Activated CD4-positive, alpha-beta T cell treated with anti-CD3 and anti-CD28 coated beads for 1 hour (primary cell): ENCODE measurements at places on chromosomes 2 and 18.

- DNase-seq: no peak
Observed at GRCh38 chr2:144102386-144102785, 417.5 kb downstream of the ZEB2 start.

DNA sequence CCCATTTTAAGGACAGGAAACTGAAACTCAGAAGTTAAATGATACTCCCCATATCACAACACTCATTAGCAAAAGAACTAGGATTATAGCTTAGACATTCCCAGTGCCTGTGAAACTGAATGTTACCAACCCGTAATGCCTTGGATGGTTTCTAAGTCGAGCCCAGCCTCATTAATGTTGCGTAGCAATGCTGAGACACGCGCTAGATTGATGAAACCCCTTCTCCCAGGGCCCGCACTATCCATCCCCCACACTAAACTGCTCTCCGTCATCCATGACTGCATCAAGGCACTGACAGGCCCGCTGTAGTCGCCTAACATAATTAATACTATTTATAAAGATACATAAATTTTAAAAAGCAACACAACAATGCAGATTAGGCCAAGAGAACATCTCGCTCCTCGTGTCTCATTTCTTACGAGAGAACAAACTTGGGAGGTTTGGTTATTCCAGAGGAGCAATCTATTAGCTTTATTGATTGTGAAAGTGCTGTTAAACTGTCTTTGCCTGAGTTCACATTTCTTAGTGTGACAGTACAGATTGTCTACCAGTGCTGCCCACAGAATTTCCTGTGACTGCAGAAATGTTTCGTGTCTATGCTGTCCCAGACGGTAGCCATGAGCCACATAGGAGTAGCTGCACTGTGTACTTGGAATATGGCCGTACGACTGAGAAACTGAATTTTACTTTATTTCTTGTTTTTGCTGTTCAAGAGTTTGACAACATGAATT, 312.2 kb upstream of the RAB12 start:
- DNase-seq: no peak

GRCh38 chr2:241461693-241462677, 46.4 kb downstream of the STK25 start:
- DNase-seq: no peak

GRCh38 chr2:45992021-45992740, 305.0 kb upstream of the EPAS1 start:
- DNase-seq: no peak

GRCh38 chr18:70454704-70455322, 166.0 kb downstream of the SOCS6 start:
- DNase-seq: no peak

GRCh38 chr2:175309799-175310198, 128.3 kb upstream of the ATP5MC3 start:
- DNase-seq: no peak

DNA sequence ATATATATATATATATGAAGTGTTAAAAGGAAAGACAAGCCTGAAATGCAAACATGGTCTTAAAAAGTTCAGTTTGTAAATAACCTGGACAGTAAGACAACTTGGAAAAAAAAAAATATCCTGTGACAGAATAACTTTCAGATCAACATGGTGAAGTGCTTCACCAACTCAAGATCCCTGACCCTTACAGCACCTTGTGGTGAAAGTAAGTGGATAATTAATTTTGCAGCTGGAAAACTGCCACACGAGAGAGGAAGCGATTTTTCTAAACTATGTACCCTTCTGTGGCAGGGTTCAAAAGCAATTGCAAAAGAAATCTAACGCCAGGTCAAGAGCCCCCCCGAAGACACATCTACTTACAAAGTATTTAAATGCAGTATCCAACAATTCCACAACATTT, 95.8 kb downstream of the PAX3 start:
- no peak for DNase-seq

DNA sequence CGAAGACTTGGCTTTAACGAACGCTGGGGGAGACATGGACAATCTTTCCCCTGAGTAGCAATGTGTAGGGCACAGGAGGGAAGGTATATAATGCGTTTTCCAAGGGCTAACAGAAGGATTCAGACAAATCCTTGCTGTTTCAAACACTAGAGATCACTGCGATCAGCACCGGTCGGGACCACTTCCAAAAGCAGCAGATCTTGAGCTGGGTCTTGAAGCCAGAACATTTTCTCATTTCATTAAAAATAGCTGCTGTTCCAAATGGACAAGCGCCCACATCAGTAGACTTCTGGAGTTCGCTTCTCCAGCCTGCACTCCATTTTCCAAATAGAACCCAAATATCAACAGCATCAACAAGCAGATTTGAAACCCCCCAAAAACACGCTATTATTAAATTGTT, 65.1 kb upstream of the MAPRE2 start:
- DNase-seq: no peak

DNA sequence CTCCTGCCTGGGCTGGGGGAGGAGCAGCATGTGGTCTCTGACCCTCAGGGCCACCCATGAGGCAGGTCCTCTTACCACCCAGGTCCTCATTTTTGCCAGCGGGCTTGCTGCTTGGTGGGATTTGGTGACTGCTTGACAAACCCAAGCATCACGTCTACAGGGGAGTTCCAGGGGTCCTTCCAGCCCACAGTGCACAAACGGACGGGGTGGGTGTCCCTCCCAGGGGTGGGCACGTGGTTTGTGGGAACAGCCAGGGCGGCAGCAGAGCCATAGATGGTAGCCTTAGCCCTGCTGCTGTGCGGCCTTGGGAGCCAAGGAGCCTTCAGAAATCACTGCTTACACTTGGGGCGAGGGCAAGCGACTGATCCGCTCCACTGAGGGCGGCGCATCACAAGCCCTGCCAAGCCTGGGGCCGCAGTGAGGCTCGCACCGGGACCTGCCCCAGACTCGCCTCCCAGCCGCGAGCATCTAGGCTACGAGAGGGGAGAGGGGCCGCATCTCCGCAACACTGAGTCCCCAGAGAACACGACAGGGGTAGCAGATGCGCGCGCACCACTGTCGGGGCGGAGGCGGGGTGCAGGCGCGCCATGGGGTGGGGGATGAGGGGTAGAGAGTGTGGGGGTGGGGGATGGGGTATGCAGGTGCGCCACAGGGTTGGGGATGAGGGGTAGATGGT, 36.9 kb downstream of the SNED1 start:
- DNase-seq: no peak

- no peak for DNase-seq
Observed at GRCh38 chr18:45651275-45651674, 36.0 kb downstream of the SLC14A2 start.

DNA sequence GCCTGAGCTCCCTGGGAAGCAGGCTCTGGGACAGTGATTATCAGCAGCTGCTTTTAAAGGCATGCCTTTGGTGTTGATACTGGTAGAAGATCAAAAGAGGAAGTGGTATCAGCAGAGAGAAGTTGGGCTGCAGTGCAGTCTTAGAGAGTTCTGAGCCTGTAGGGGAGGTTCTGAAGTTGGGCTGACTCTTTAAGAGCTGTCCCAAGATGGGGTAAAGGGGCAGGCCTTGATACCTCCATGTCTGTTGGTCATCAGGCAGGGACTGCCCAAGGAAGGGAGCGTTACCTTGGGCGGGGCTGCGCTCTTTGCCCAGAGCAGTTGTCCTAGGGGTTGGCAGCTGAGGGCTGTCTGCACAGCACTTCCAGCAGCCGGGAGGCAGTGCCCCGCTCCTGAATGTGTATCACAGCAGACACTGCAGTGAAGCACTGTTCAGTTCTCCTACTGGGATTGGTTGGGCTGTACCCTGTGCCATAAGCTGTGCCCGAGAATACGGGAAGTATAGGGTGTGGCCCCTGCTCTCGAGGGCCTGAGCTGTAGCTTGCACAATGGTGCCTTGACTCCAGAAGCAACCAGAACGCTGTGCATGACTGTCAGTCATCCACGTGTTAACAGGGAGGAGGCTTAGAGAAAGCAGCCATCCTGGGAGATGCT, 177.0 kb downstream of the CTIF start:
- DNase-seq: no peak

DNA sequence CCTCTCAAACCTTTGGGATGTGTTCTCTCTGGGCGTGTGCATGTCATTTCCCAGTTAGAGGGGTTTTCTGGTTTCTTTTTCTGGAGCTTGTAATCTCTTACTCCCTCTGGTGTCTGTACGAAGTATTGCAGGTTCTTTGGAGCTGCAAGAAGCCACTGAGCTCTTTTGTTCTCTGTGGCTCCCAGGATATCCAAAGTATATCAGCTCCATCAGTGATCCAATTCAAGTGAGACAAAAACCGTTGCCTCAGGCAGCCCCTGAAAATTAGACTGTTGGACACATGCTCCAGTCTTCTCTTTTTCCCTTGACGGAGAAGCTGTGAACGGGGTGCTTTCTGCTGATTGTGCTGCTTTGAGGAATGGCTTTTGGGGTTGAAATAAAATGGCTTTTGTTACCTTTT, 59.0 kb upstream of the LDLRAD4 start:
- DNase-seq: no peak

- no peak for DNase-seq
Observed at GRCh38 chr2:1601067-1601412, 143.3 kb downstream of the PXDN start.

DNA sequence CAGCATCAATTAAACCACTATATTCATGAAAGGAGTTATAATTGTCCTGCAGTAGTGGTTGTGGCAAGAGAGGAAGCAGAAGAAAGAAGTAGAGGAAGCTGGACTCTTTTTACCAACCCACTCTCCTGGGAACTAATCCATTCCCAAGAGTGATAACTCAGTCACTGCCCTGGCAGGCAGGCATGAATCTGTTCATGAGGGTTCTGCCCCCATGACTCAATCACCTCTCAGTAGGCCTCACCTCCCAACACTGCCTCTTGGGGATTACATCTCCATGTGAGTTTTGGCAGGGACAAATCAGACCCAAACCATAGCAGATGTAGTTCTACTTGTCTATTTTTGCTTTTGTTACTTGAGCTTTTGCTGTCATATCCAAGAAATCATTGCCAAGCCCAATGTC, 232.7 kb upstream of the MAP2 start:
- no peak for DNase-seq

- no peak for DNase-seq
Observed at GRCh38 chr2:195269220-195269619, 387.8 kb upstream of the SLC39A10 start.

- no peak for DNase-seq
Observed at GRCh38 chr2:62475172-62476011, 30.6 kb downstream of the TMEM17 start.

GRCh38 chr18:76441002-76441667, 53.9 kb downstream of the ZNF516 start:
- no peak for DNase-seq

- no peak for DNase-seq
Observed at GRCh38 chr2:46549166-46549844, 69.9 kb downstream of the TMEM247 start.

DNA sequence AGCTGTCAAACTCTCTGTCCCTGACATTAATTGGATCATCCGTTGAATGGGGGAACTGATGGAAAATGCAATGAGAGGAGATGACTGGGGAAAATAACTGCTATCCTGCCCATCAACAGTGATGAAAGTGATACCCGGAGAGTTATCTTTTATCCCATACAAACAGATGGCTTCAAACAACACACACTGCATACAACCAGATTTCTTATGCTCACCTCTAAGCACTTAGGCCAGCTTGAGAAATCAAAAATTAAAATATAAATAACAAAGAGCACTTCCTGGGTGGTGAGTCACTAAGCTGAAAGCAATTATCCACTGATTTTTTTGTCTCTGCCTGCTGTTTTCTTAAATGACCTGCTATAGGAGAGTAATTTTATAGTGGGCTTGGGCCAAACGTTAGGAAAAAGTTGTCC, 237.6 kb upstream of the RGPD4 start:
- no peak for DNase-seq

DNA sequence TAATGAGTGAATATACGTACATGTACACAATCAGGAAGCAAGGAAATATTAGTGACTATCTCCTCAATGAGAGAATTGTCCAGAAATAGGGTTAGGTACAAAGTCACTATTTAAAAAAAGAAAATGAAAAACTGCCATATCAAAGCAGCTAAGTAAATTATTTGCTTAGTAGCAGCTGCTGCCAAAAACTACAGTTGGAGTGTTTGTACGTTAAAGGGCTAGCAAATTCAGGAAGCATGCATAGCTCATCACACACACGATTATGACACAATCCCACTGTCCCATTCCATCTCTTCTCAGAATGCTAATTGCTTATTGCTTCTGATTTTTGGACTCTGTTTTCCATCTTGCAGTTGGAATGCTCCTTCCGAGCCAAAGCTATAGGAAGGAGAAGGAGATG, 2012.5 kb upstream of the LRRTM1 start:
- DNase-seq: no peak

DNA sequence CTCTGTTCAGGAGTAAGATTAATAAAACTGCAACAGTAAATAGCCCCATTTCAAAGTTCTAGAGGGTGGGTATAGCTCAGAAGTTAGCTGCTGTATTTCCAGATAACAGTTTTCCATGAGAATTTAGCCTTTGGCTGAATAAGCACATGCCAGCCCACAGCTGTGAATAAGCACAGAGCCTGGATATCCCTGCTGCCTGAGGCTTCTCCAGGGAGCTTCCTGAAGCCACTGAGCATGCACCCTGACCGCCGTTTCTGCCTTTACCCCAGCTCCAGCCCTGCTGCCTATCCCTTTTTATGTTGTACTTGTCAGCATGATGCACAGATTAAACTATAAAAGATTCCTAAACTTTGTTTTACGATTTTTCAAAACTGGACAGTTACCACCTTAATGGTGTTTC, 85.3 kb downstream of the FEZ2 start:
- no peak for DNase-seq

GRCh38 chr2:216862628-216863398, 2.9 kb upstream of the TNP1 start:
- DNase-seq: no peak
